ENCODE measurements at places on chromosomes 12 and 14.

DNA sequence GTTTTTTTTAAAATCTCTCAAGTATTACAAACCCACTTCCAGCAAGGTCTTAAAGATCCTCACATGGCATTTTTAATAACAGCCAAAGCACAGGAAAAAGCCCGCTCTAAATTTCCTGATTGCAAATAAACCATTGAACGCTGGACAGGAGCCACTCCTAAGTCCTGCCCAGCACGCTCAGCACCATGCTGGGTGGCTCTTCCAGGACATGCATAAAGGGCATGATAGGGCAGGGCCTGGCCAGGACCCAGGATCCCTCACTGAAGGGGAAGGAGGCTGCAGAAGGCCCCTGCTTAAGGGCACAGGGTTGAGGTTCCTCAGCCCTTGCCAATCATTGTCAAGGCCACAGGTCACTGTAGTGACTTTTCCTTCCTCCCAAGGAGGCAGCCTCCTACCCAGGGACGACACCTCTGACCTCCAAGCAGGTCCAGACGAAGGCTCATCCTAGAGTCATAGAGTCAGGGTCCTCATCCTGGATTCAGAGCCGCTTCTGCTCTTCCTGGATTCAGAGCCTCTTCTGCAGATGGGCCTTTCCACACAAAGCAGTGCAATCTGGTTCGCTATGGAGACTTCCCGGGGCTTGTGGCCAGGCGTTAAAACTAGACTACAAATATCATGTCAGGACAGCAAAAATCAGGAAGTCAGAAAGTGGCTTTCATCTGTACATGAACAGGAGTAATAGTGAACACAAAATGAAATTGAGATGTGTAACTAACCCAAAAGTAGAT, 123.8 kb downstream of the GCH1 start:
- DNase-seq = no peak

- DNase-seq = no peak
These were observed 30.0 kb upstream of the OR4E1 start for GRCh38 chr14:21703357-21704326.

DNA sequence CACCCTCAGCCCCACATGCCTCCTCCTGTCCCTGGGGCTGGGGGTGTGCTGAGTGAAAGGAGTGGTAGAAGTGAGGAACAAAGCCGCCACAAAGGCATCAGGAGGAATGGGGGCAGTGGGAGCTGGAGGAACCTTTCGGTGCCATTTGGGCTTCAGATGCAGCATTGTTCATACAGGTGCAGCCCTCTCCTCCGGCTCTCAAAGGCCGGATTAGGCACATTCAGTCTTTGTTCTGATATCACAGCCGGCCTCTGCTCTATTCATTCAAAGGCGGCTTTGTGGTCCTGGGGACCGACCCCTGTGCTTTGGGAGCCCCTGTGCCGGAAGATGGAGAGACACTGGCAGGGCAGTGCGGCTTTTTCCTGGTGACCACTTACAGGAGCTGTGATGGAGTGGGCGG, 53.2 kb downstream of the SMOC1 start:
- no peak for DNase-seq

GRCh38 chr14:45136399-45136798, 669 bp downstream of the FANCM start:
- DNase-seq = no peak

- DNase-seq = no peak
These were observed 61.4 kb downstream of the KICS2 start for GRCh38 chr12:64160711-64161060.

GRCh38 chr12:114744691-114745090, 60.7 kb upstream of the TBX3 start:
- no peak for DNase-seq

- DNase-seq = no peak
These were observed 9.7 kb downstream of the JDP2 start for GRCh38 chr14:75437201-75438143.

DNA sequence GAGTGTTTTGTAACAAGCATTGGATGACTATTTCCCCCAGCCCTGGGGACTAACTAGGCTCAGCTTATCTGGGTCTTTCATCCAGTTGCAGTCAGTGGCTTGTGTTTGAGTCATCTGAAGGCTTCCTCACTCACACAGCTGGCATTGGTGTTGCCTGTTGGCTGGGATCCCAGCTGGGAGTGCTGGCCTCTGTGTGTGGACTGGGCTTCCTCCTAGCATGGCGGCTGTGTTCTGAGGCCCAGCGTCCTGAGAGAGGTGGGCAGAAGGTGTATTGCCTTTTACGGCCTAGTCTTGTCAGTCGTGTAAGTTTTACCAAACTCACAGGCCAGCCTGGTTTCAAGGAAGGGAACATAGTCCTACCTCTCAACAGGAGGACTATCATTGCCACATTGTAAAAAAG, 28.3 kb upstream of the PPP2R5C start:
- DNase-seq = no peak

DNA sequence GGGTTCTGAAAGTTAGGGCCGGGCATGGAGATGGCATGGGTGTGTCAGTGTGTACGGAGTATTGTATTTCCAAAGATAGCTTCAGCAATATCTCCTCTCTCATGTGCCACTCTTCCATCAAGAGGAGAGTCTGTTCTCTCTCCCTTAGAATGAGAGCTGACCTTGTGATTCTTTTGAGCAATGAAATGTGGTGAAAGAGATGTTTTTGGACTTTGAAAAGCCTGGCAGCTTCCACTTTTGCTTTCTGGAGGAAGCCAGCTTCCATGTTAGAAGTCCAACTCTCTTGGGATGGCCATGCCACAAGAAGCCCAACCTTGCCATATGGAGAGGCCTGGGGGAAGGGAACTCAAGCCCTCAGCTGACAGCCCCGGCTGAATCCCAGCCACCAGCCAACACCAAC, 72.4 kb upstream of the GZMB start:
- no peak for DNase-seq
